ENCODE measurements at places on chromosomes 13 and 19. TPM values are rescaled to one million over a fixed set of nuclear protein-coding genes. Genes with fewer than 3 reads are reported as not detected.

- no peak for DNase-seq
These were observed 5.0 kb downstream of the LRRC25 start for GRCh38 chr19:18392417-18392816.

DNA sequence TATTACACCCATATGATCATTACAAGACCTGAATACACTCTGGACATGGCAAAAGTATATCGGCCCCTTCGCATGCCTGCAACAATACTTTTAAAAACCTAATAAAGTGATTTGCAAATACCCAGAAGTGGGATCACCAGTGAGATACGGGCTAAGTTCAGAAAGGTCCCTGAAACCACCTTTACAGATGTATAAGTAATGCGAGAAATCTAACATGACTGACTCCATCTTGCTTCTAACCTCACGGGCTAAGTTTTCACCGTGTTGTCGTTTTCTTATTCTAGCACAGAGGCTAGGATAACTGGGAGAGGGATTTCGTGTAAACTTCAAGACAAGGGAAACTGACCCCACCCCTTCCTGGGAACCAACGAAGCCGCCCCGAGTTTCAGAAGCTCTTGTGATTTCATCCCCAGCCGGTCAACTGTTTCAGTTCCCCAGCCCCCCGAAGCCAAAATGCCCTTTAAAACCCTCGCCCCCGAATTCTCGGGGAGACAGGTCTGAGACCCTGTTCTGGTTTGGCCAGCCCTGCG is 703 bp downstream of the NEK3 start:
- DNase-seq = no peak

- no peak for DNase-seq
These were observed 90.7 kb downstream of the GNG7 start for GRCh38 chr19:2611483-2612464.

DNA sequence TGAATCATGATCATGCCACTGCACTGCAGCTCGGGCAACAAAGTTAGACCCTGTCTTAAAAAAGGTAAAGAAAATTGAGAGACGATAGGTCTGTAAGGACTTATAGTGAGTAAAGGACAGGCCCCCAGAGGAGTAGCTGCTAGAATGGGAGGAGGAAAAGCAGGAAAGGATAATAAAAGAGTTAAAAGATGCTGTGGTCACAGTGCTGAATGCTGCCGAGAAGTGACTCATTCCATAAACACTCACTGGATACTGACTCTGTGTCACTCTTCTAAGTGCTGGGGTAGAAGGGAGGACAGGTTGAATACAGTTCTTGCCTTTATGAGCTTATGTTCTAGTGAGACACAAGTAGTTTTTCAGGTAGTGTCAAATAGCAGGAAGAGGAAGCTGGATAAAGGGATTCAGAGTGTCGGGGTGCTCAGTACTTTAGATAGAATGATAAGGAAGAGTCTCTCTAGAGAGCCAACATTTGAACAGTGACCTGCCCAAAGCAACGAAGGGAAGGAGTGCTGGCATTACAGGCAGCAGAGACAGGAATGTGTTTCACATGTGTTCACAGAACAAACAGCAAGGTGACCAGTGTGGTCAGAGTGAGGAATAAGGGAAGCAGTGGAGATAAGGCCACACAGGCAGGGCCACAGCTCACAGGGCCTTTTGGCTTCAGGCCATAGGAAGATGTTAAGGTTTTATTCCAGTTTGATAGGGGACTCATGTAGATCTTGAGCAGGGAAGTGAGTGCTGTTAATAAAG is 1240.5 kb downstream of the UQCRFS1 start:
- DNase-seq = no peak

DNA sequence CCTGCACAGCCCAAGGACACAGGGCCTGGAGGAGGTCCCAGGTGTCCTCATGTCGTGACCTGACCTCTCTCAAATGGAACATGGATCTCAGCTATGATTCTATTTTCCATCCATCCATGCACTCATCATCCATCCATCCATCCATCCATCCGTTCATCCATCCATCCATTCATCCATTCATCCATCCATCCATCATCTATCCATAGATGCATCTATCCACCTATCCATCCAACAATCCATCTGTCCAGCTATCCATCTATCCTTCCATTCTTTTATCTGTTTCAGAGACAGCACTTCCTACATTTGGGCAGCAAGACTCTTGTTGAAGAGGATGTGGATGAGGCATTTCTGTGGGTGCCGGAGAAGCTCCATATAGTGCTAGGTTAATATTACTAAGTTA is 86.7 kb downstream of the SCGB2B2 start:
- DNase-seq = no peak

- no peak for DNase-seq
These were observed 33.7 kb upstream of the ZSCAN5A start for GRCh38 chr19:56348289-56348877.

GRCh38 chr13:78680576-78681350 is 21.8 kb upstream of the OBI1 start:
- DNase-seq = no peak

- DNase-seq = no peak
These were observed 997 bp upstream of the SAMD4B start for GRCh38 chr19:39341129-39341718.

DNA sequence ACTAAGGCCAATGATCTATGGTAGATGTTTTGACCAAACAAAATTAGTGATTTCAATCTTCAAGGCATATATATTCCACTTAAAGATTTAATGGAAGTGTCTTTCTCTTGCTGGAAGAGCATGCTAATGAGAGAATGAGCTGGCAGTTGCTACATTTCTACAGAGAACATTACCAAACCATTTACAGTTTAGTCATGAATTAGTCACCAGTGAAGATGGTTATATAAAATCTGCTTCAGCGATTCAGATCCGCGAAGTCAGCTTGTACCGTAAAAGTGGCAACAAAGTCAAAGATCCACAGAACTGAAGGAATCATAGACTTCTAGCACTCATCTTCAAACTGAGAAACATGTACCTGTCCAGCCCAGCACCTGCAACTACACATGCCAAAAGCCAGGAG is 156.3 kb downstream of the SLITRK5 start:
- DNase-seq = no peak

DNA sequence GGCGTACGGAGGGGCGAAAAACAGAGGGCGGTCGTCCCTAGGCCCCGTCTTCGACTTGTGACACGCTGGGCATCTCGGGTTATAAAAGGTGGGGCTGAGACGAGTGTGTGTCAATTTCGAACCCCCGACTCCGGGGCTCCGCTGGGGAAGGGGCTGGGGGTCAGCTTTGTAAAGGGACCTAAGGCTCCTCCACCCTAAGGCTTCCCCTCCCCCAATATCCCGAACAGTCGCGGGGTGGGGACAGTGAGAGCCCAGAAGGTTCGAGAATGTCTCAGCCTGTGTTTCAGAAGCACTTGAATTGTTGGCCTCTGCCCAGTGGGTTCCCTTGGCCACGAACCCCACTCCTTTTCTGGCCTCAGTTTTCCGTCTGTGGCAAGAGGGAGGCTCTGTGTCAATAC is 450 bp downstream of the SELENOW start:
- DNase-seq = no peak

DNA sequence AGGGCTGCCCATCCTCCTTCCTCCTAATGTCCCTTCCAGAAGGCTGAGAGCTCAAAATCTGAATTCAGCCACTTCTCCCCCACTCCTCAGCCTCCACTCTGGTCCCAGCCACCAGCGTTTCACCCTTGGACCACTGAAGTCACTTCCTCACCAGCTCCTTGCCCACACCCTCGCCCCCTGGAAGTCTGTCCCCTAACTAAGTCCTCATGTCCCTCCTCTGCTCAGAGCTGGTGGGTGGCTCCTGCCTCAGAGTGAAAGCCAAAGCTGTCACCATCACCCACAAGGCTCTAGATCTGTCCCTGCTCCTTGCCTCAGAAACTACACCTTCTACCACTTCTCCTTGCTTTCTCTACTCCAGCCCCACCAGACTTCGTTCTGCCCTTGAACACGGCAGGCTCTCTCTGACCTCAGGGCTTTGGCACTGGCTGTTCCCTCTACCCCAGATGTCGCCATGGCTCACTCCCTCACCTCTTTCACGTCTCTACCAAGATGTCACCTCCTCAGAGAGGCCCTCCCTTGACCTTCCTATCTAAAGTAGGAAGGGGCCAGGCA is 1.7 kb downstream of the ERCC1 start:
- no peak for DNase-seq

DNA sequence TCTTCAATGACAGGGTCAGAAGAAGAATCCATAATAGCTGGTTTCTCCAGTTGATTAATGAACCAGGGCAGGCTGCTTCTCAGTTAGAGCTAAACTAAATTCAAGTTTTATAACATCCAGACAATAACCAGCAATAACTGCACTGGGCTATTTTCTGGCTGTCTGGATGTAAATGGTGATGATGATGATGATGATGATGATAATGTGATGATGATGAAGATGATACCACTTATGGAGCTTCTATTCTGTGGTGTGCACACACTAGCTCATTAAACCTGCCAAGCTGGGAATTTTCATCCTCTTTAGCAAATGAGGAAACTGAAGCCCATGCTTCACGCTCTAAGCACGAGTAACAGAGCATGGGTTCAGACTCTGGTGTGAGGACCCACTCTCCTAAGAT is 132.2 kb downstream of the OXGR1 start:
- no peak for DNase-seq

DNA sequence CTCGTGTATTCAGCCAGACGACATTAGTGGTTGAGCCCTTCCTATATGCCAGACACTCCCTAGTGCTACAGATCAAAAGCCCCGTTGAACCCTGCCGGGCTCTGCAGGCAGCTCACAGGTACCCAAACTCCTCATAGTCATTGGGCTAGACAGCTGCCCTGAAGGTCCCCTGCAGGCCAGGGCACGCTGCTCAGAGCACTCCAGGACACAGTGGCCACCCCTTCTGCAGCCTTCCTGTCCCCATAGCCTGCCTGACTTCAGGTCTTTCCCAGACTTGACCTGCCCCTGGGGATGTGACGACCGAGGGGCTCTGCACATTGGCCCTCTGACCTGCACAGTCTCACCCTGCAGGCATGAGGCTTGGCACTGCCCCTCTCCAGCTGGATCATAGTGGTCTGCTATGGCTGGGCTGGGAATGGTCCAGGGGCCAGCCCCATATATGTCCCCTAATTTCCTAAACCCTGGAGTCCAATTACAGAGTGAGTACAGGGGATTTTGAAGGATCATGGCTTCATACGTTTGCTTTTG is 64.2 kb upstream of the UBAC2 start:
- no peak for DNase-seq

GRCh38 chr19:50022823-50023222 is 2.3 kb downstream of the VRK3 start:
- DNase-seq = no peak

GRCh38 chr13:110665491-110666254 is 40.2 kb downstream of the CARS2 start:
- no peak for DNase-seq

DNA sequence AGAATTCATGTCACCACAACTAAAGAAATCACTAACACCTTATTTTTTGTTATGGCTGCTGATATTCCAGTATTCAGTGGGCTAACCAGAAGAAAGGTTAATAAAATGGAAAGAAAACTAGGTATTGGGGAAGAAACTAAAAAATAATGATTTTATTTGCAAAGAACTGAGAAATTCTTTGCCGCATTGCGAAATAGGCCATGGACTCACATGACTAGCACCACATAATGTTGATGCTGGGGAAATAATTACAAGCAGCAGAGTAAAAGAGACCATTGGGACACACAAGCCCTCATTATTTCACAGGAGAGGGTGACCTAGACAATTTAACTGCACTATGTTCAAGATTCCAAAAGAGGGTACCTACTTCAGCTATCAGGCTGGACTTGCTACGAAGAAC is 1411.5 kb downstream of the SLITRK5 start:
- DNase-seq = no peak

DNA sequence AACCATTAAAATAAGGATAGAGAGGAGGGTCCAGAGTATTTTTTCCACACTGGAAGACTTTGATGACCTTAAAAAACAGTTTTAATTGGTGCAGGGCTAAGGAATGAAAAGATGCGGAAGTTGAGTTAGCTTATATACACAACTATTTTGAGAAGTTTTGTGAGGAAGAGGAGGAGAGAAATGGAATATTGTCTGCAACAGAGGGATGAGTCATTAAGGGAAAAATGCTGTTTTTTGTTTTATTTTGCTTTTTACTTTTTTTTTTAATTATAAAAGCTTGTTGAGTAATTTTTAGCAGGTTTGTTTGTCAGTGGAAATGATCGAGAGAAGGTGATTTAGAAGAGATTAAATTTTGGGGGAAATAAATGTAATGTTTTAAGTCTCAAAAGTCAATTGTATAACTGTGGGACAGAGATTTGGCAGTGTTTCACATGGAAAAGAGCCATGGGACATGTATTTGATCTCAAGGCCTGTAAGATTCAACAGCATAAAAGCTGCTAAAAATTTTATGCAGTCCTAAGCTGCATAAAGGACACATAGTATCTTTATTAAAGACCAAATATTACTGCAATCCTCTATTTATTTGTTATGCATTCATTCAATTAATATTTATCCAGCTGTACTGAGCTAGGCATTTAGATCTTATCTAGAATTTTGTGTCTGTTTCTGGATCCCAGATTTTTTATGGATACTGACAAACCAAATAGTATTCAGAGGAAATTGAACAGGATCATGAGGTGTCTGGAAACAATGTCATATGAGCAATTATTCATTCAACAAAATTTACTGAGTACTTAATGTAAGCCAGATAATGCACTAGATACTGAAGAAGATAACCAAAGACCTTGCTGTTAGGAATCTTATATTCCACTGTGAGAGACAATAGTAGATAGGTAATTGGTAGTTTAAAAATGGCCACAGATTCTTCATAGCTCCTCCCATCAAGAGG is 72.7 kb downstream of the DNAJC15 start:
- no peak for DNase-seq

- DNase-seq = no peak
These were observed 99.4 kb downstream of the RAB20 start for GRCh38 chr13:110462091-110462490.

DNA sequence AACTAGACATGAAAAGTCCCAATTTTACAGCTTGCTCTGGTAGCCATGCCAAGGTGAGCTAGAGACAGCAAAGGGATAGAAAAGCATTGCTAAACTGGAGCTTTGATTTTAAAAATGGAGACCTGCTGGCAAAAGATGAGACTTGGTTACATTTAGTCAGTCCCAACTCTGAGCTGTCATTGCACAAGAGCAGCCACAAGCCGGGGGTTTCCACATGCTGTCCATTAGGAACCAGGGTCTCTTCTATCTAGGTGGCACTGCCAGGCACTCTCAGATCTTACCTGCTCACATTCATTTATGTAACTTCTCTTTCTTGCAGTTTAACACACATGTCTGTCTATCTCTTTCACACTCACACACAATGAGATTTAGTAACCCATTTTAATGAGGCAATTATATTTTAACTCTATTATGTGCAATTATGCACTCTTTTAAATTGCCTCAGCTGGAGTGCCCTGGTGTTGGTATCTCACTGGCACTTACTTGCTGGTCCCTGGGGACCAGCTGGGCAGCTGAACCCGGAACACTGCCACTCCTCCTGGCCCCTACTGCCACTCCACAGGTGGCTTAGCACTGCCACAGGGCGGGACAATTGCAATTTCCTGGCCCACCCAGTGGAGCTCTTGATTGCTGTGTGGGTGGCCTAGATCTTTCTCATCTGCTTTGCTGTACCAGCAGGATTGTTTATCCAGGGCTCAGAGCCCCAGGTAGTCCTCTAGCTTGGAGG is 112.5 kb downstream of the COG6 start:
- DNase-seq = no peak

The LILRB4 gene
- total RNA-seq = 1.9 TPM

The ZNF665 gene
- total RNA-seq = 1.2 TPM

The MADCAM1 gene
- total RNA-seq = 0.40 TPM

The FUT2 gene
- 12.2 TPM for total RNA-seq

The PLEKHG2 gene
- total RNA-seq = 6.7 TPM

The POLD1 gene
- 18.8 TPM for total RNA-seq

The KRTDAP gene
- total RNA-seq = 4.6 TPM

The SSBP4 gene
- total RNA-seq = 23.7 TPM

The CACNG6 gene
- not detected for total RNA-seq

The SYCN gene
- not detected for total RNA-seq

The CATSPERD gene
- not detected for total RNA-seq
